Activated naive CD4-positive, alpha-beta T cell treated with anti-CD3 and anti-CD28 coated beads for 36 hours (primary cell): ENCODE measurements at places on chromosomes 7 and 10. TPM values are rescaled to one million over a fixed set of nuclear protein-coding genes. Genes with fewer than 3 reads are reported as not detected.

Gene CLDN12
- total RNA-seq, result 15.3 TPM

Gene MSMB
- not detected for total RNA-seq

Gene ANKRD1
- total RNA-seq, result not detected

Gene NEUROD6
- total RNA-seq, result not detected

Gene TMEM130
- 0.10 TPM for total RNA-seq

Gene MYO3A
- not detected for total RNA-seq

Gene SPDYE2B
- total RNA-seq, result not detected

Gene EPHB4
- 5.9 TPM for total RNA-seq

Gene ADAMTS14
- not detected for total RNA-seq

Gene ANXA8L1
- not detected for total RNA-seq

Gene CASP7
- 7.2 TPM for total RNA-seq

Gene GCC1
- 11.0 TPM for total RNA-seq

Gene FIGNL1
- 43.7 TPM for total RNA-seq

Gene CADPS2
- not detected for total RNA-seq

Gene C10orf143
- total RNA-seq, result 3.5 TPM

Gene C7orf57
- total RNA-seq, result 0.44 TPM

Gene SPDYE6
- total RNA-seq, result not detected
